Aorta (tissue), 5 donors: ENCODE measurements at places on chromosomes 1 and 21. TPM values are rescaled to one million over a fixed set of nuclear protein-coding genes. Genes with fewer than 3 reads are reported as not detected.

GBP5 gene
- 1.0 TPM for polyA plus RNA-seq

COL24A1 gene
- 0.31 TPM for polyA plus RNA-seq

DNA sequence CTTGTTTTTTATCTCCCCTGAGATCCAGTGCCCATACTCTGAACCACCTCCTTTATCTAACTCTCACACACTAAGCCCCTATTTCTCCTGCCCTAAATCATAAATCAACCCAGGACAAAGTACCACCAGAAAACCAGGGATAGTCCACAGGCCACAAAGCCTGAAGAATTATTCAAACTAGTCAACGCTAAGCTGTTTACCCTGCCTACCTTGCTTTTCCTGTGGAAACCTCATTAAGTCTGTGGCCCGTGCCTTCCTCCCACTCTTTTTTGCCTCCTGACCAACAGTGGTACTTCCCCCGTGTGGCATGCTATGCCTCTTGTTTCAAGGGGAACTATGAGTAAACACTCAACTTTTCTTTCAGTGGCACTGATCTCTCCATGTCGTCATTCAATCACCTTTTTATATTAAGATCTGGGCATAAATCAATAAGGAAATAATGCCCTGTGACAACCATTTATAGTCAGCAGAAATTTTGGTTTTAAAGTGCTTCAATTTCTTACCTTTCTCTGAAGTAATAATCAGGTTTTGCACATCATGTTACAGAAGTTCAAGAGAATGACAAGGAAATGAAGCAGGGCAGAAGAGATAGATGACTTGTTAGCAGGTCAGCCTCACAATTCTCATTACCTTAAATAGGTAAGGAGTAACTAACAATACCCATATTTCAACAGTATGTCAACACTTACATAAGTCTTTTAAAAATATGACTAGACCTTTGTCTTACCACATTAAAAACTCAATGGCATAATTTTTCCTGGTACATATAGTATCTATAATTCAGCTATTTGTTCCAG lies 32.1 kb downstream of the EYA3 start:
- DNase-seq: no peak

ACTN2 gene
- polyA plus RNA-seq: 40.1 TPM

ABCA4 gene
- polyA plus RNA-seq: 0.08 TPM

- no peak for DNase-seq
Measured at GRCh38 chr1:156407344-156407743, 38.3 kb downstream of the RHBG start.

GRCh38 chr1:41915786-41916571 lies 2.7 kb downstream of the HIVEP3 start:
- DNase-seq: no peak

GRCh38 chr1:203609979-203610493 lies 16.6 kb upstream of the ATP2B4 start:
- DNase-seq: no peak

DNA sequence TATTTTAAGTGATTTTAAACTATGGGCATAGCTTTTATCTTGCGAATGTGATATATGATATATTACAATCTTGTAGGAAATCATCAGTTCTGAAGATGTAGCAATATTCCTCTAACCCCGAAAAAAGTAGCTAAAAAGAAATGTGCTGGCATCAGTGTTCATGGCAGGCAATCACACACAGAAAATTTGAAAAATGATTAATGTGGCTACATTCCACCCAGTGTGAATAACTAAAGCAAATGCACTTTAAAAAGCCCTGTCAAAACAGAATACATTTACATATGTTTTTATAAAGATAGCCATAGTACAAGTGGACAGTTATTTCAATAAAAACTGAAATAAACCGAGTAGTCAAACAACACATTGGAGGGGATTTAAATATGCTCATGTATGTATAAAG lies 260.2 kb downstream of the HHAT start:
- DNase-seq: no peak

DNA sequence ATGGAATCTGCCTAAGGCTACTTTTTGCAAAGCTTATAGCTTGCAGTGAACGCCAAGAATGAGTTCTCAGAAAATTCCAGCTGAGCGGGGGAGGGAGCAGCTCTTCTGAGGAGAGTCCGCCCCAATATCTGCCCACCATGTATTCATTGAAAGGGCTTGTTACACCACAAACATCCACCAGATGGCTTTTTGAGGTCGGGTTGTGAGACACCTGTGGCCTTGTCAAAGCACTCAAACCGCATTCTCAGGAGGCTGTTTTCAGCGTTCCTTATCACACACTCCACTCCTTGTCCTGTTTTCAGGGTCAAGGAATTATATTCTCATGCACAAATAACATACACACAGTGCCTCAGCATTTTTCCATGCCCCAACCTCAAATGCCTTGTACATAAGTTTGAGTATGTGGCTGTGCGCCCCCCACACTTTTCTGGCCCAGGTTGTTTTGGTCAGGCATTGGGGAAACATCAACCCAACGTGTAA lies 3.9 kb upstream of the C4BPB start:
- no peak for DNase-seq

C1orf105 gene
- polyA plus RNA-seq: not detected

GRCh38 chr1:151723726-151724370 lies 2.5 kb downstream of the RIIAD1 start:
- DNase-seq: no peak
